ENCODE measurements at places on chromosomes 11 and 22.

DNA sequence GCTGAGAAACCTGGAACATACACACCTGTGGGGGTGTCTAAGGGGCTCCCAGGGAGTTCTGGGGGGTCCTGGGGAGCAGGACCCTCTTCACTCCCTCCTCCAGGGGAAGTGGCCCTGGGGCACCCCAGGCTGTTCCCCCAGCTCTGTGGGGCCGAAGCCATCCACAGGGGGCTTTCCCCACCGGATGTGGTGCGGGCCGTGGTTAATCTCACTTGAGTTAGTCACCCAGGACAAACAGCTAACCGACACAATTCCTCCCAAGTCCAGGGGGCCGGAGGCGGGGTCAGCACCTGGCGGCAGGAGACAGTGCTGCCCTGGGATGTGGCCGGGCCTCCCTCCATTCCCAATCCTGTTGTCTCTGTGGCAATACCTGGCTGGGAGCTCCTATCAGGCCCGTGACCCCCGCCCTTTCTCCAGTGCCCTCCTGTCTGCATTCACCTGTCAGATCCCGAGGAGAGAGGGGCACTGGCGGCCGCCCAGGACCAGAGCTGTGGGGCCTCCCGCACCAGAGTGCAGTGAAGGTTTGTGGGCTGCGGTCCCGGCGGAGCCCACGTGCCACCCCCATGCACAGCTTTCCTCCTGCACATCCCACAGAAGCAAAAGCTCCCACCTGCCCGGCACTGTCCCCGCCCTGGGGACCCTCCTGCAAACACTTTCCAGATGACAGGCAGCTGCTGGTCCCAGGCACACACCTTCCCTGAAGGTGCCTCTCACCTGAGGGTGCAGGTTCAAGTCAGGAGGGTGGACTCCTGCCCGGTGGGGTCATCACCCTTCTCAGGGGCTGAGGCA, 5.2 kb upstream of the MUC5AC start:
- peak; percentile 69 for DNase-seq

- no peak for DNase-seq
These were observed 39.1 kb downstream of the XRRA1 start for GRCh38 chr11:74909812-74910211.

DNA sequence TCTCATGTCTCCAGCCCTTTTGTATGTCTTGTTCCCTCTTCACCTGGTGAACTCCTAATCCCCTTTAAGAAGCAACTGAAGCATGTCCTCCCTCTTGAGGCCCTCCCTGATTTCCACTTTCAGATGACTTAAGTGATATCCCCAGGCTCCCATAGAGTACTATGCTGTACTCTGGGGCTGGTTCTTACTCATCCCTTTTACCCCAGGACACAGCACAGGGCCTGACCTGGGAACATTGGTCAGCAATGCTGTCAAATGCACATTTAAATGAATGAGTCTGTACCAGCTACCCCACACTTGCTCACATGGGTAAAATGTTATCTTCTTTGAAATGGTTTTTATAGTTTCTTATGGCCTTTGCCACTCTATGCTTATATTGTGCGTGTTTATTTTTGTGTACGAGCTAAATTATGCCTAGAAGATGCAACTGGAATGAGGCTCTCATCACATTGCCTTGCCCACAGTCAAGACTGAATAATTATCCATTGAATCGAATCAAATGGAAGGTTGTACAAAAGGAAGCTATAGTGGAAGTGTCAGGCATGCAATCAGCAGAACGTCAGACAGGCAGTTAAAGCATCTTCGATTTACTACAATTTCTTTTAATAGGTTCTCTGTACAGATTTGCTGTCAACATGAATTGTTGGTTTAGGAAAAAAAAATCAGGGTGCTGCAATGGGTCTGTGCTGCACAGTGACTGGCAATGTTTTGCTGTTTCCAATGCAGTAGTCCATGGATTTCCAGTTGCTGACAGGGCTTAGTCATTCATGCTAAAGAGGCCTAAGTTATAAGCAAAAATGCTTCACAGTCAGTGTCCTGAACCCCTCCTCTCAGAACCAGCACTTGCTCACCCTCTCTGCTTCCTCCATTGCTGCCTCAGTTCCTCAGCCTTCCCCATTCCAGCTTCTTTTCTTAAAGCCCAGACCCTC, 79.5 kb downstream of the PARVA start:
- DNase-seq = no peak

GRCh38 chr11:131877246-131877942, 507.0 kb downstream of the NTM start:
- no peak for DNase-seq

DNA sequence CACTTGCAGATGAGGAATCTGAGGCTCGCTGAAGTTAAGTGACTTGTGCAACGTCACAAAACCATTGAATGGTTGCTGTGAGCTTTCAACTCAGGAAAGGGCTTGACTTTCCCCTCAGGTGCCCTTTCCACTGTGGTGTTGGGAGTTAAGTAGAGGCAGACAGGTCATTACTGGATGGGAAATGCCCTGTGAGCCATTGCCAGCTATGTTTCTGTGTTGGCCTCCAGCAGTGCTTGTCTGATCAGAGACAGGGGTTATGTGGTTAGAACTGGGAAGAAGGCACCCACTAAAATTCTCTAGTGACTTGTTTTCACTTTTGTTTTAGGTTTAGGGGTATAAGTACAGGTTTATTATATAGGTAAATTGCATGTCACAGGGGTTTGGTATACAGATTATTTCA, 96.6 kb downstream of the FDX1 start:
- no peak for DNase-seq

- no peak for DNase-seq
These were observed 1.6 kb downstream of the OR10A2 start for GRCh38 chr11:6864438-6864837.
